NB4 (cell line): ENCODE measurements at places on chromosomes 6 and 20.

GRCh38 chr6:33410711-33411631 lies at the start of gene PHF1:
Gene PHF1 (plus strand): TSS chr6:33411014. CDS start chr6:33412264, 1,250 bp downstream.
- no peak for DNase-seq

DNA sequence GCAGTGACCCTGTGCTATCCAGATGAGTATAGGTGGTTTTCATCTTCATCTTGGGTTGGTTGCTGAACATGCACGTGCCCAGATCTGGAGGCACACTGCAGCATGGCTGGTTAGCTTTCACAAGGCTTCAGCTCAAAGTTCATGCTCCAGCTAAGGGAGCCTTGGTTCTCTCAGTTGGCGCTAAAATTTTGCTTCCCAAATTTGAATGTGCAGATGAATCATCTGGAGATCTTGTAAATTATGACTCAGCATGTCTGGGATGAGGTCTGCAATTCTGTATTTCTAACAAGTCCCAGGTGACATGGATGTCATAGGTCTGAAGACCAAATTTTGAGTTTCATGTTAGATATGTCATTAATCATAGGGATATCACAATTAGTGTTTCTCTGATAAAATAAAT lies 230.8 kb downstream of the FOXA2 start:
- DNase-seq: peak; percentile 64

- no peak for DNase-seq
These were observed 6.9 kb downstream of the ZMYND8 start for GRCh38 chr20:47349365-47350180.

DNA sequence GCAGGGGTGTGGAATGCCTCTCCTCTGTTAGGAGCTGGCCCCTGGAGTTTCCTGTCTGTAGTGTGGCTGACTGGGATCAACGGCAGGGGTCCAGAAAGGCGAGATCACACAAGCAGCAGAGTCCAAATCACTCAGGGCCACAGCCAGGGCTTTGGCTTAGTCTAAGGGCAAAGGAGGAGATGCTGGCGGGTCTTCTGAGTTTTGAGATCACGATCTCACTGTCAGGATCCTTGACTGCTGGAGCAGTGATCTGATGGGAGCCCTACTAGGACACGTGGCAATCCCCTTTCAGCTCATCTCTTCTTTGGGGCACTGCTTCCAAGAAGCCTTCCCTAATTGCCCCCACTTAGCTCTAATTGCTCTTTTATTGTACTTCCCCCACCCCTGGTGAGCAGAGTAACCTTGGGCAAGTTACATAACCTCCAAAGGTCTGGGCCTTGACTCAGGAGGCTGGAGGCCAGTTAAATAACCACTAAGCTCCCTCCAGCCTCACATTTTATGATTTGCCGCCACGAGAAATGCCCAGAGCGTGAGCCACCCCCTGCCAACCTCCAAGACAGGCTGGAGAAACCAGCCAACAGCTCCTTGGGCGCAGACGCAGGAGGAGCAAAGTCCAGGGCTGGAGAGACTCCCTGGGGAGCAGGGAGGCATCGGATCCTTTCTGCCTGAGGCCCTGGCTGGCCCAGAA lies 12.0 kb downstream of the KCNK5 start:
- DNase-seq: peak; percentile 67

DNA sequence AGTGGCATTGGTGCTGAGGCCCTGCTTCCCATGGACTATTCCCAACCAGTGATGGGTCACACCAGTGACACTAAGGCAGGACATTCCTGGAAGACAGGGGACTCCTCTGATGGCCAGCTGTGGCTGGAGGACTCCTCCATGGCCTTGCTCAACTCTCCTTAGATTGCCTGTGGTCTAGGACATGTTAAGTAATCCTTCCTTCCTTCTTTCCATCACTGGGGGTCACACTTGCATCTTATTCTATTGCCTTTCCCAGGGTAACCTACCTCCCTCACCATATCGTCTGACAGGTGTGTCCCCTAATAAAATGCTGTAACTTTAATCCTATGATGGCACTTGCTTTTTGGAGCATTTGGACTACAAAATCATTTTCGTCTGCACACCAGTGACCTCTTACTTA lies 24.5 kb upstream of the HLA-A start:
- DNase-seq: peak; percentile 49

DNA sequence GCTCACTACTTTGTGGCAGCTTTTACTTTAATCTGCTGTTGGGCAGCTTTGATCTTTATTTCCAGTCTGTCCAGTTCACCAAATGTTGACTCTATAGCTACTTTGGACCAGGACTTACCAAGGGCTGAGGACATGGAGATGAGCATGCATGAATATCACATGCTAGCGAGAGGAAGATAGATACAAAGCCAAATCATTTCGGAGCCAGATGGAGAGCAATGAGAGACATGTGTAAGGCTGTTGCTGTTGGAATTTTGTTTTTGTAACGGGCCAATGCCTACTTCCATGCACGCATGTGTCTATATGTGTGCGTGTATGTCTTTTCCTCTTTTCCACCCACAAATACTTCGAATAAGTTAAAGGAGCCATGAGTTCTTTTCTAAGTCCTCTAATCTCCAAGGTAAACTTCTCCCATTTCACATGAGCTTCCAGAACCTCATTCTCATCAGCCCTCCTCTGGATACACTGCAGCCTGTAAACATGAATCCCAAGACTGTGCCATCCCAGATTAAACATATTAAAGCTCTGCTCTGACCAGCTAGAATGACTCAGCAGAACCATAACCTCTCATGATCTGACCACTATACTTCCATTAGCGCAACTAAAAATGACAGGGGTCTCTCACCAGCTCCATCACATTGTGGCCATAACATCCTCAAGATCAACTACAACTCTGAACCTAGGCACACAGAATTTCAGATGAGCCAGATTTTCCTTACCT lies 160.7 kb downstream of the LRFN2 start:
- DNase-seq: no peak

DNA sequence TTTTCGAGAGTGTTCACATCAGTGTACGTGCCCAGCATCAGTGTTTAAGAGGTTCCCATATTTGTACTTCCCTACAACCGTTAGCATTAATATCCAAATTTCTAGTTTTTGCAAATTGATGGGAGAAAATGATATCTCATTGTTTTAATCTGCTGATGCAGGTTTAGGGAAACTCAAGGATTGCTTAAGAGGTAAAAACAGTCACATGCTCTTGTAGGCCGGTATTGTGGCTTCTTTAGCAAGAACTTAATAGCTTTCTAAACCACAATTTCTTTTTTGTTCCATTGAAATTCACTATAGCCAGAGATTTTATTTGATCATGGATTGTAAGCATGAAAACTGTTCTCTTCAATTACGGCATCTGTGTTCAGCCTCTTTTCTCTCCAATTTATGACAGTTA lies 29.5 kb downstream of the BEND6 start:
- peak; percentile 83 for DNase-seq

DNA sequence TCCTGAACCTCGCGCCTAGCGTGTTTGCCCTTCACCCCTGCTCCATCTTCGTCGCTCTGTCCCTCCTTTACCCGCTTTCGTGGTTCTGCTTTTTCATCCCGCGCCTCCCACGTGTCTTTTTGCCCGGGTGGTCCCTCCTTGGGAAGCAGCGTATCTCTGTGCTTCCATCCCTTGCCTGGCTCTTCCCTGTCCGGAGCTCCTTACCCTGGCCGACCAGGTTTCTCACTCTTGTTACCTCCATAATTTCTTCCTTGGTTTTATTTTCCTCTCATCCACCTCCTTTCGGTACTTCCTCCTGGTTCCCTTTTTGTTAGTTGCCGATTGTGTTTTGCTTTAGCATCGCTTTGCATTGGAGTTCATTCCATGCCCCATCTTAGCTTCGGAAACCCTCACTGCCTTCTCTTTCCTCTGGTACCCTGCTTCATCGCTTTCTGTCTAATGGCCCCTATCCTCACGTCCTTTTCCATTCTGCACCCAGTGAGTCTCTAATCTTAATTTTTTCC lies 735 bp downstream of the FAM135A start:
- peak; percentile 74 for DNase-seq

GRCh38 chr20:32358883-32359632 lies 927 bp downstream of the ASXL1 start:
- peak; percentile 81 for DNase-seq

- peak; percentile 69 for DNase-seq
These were observed 656 bp downstream of the RTEL1 start for GRCh38 chr20:63658749-63659187.

DNA sequence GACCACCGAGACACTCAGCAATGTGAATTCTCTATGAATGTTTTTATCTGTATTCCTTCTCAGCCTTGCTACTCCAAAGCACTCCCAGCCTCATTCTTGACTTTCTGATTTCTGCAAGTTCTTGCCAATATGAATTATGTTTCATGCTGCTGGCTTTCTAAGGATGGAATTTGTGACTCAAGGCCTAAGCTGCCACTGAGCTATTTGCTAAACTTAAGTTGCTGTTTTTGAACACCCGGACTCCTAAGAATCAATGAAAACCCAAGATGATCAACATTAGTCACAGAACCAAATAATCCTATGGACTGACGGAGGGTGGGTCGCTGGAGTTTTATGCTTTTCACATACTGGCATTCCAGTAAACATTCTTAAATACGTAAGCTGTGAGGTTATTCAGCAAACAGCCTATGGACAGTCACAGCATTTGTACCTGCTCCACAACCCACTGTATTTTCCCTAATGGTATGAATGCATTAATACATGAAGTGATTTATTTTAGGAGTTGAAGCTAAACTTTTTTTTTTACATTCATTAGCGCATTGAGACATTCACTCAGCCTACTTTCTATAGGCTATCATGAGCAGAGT lies 8.2 kb upstream of the PXDC1 start:
- no peak for DNase-seq

- peak; percentile 85 for DNase-seq
These were observed 10.6 kb downstream of the RPS10 start for GRCh38 chr6:34414999-34415858.

DNA sequence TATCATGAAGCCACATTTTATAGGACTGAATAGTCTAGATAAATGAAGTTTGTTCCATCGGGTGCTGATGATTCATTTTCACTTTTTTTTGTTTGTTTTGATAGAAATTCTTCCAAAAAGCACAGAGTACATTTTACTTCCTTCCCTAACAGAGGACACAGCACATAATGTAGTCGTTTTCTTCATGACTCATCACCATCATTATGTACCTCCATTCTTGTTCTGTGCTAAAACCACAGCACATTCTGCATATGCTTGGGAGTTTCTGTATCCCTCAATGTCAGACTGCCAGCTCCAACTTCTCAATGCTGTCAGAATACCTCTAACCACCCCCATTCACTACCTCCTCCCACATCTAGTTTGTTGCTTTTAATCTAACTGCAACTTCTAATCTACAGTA lies 1004.9 kb upstream of the ADGRB3 start:
- DNase-seq: peak; percentile 79

- DNase-seq: no peak
These were observed 165.7 kb upstream of the RNF217 start for GRCh38 chr6:124796464-124796970.

- DNase-seq: peak; percentile 54
These were observed 107.7 kb upstream of the DTNBP1 start for GRCh38 chr6:15770347-15771143.

GRCh38 chr6:52972989-52973388 lies 22.1 kb downstream of the GSTA4 start:
- no peak for DNase-seq

DNA sequence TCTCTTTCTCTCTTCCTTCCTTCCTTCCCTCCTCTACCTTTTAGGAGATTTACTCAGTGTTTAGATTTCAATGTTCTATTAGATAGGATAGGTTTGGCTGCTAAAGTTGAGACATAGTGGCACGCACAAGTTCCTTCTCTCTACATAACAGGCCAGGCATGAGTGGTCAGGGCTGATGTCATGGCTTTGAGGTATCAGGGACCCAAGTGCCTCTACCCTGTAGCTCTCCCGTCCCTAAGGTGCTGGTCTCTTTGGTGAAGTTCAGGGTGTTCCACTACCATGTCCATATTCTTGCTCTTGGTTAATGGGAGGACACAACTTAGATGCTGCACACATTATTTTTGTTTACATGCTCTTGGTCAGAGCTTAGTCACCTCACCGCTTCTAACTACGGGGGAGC lies 245.3 kb downstream of the QKI start:
- no peak for DNase-seq

DNA sequence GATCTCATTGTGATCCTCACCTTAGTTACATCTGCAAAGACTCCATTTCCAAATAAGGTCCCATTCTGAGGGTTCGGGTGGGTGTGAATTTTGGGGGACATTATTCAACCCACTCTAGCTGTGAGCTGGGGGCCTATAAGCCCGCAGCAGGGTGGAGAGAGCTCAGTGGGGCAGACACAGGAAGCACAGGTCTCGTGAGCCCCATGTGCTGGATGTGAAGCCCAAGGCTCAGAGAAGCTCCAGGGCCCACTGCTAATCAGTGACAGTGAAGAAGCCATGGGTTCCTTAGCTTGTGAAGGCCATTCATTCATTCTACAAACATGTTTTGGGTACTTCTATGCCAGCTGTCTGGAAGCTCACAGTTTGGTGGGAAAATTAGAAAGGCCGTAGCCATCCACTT lies 47.5 kb downstream of the CHMP4B start:
- DNase-seq: no peak

DNA sequence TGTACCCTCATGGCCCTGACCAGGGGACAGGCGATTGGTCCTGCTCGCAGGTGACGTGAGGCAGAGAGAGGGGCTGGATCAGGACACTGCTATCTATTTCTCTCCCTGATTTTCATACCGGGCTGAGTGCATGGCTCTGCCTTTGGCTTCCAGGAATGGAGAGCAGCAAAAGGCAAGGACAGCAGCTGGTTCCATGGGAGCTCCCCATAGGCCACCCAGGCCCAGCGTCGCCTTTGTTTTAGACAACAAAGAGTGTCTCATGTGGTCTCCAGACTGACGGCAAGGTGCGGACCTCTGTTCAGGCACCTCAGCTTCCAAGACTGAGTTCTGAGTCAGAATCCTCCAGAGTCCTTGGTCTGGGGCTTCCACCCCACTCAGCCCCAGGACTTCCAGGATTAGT lies 123.1 kb downstream of the VEGFA start:
- no peak for DNase-seq

DNA sequence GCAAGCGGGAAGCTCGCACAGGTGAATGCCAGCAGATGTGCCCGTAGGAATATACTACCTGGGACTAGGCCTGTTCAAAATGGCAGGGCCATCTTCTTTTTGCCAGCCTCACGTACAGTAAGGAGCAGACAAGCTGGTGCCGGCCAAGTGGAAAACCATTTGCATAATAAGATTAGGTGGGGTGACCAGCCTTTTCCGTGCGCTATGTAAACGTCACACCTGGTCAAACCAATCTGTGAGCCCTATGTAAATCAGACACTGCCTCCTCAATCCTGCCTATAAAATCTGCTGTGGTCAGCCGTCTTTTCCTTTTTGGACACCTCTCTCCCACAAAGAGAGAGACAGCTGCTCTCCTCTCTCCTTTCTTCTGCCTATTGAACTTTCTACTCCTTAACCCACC lies 60.8 kb upstream of the TMEM30A start:
- DNase-seq: no peak

GRCh38 chr6:4017834-4018170 lies 61.1 kb downstream of the FAM217A start:
- DNase-seq: peak; percentile 66
